SIG-M5 (cell line): ENCODE measurements at places on chromosomes 5 and 9.

- DNase-seq, result no peak
These were observed 45.7 kb upstream of the SLCO4C1 start for GRCh38 chr5:102341681-102342288.

DNA sequence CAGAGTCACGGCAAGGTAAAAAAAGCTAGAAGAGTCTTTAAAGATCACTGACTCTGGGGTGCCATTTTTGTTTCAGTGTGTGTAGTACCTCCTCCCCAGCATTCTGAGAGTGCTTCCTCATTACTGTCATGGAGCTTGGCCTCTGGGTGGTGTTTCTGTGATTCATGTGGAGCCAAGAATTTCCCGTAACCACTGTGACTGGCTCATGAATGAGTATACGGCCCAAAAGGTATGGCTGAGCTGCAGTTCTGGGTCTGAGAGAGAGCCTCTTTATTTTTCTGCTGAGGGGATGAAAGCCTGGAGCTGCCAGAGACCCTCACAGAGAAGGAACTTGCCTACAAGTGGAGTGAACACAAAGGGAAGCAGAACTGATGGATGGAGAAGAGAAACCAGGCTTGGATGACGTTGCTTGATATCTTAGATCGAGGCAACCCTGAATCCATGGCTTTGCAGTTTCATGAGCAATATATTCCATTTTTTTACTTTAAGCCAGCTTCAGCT, 85.6 kb downstream of the PTTG1 start:
- no peak for DNase-seq

DNA sequence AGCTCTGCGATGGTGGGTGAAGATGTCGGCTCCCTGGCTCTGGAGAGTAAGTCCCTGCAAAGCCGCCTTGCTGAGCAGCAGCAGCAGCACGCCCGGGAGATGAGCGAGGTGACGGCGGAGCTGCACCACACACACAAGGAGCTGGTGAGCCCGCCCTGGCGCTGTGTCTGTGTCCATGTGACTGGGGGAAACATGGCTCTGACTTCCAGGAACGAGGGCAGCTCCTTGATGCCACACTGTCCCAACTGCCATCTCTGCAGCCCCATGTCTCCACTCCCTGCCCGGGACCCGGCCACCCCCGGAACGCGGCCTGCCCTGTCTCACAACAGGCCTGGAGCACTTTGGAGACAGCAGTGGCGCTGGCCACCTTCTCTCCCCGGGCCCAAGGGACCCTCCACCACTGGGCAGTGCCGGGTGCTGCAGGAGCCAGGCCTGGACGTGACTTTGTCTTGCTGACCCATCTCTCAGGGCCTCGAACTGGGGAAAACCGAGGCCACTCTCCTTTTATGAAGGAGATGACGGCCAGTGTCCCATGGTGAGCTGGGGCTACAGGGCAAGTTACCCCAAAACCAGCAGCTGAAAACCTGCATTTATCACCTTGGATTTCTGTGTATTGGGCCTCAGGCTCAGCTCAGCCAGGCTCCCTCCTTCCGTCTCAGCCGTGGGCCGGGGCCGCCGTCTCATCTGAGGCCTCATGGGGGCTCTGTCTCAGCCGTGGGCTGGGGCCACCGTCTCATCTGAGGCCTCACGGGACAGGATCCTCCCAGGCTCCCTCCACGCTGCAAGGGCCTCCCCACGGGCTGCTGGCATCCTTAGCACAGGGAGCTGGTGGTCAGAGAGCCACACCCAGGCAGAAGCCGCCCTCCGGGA, 28.6 kb downstream of the CEP72 start:
- no peak for DNase-seq

DNA sequence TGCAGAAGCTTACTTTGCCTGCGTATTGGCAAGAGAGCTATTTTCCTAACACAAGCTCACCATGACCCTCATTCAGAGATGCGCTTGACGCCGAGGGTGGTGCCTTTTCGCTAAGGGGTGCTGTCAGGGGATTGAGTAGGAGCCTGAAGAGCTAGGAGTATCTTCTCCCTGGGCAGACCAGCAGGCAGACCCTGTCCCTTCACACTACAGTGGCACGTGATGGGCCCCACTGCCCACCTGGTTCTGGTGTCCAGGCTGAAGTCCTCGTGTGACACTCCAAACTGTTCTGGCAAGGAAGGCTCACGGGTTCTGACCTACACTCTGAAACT, 198.3 kb downstream of the AUH start:
- DNase-seq, result no peak

DNA sequence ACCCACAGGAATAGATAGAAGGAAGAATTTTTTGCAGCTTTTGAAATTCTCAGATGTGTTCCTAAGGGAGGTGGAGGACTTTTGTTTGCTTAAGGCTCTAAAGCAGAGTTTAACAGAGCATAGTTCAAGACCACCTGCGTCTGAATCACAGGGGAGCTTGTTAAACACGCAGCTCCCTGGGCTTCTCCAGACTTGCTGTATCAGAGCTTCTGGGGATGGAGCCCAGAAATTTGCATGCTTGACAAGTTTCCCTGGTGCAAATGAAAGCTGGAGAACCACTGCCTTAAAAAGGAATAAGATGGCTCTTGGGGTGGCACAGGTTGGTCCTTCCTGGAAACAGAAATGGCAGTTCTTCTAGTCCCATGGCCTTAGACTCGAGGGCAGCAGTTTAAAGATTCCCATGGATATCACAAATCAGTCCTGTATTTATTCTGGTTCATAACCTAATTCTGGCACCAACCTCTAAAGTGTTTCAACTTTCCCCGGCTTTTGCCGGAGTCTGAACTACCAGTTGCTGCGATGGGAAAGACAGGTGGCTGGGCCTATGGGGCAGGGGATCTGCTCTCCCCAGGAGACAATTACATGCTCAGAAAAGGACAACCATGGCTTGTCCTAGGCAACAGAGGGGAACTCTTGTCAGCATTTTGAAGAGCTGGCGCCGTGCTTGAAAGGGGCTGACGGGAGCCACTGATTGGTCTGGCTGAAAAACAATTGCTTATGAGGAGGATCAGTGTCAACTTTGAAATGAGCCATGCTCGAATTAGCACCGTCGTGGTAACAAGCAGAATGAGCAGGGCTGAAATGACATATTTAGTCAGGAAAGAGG, 599.6 kb downstream of the CCDC171 start:
- no peak for DNase-seq

- no peak for DNase-seq
These were observed 37.3 kb downstream of the MRPL36 start for GRCh38 chr5:1762121-1762882.

DNA sequence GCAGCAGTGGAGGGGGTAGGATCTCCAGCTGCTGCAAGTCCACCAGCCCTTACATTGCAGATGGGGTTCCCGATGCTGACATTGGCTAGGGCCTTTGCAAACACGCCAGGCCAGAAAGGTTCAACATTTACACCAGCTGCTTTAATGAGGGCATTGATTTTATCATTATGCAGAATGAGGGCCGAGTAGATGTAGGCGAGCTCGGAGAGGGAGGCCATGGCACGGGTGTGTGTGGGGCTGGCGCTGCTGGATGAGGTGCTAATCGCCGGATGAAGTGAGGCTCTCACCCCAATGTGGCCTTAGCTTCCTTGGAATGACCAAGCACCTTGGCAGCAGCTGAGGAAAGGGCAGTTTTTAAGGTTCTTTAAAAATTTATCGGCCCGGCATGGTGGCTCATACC, 27.4 kb downstream of the PHAX start:
- DNase-seq, result no peak
